ENCODE measurements at places on chromosomes 5 and 9. TPM values are rescaled to one million over a fixed set of nuclear protein-coding genes. Genes with fewer than 3 reads are reported as not detected.

The PTGS1 gene
- polyA plus RNA-seq, result 5.4 TPM

The NR5A1 gene
- polyA plus RNA-seq, result not detected

- no peak for DNase-seq
These were observed 48.1 kb upstream of the LHFPL2 start for GRCh38 chr5:78696637-78697036.

DNA sequence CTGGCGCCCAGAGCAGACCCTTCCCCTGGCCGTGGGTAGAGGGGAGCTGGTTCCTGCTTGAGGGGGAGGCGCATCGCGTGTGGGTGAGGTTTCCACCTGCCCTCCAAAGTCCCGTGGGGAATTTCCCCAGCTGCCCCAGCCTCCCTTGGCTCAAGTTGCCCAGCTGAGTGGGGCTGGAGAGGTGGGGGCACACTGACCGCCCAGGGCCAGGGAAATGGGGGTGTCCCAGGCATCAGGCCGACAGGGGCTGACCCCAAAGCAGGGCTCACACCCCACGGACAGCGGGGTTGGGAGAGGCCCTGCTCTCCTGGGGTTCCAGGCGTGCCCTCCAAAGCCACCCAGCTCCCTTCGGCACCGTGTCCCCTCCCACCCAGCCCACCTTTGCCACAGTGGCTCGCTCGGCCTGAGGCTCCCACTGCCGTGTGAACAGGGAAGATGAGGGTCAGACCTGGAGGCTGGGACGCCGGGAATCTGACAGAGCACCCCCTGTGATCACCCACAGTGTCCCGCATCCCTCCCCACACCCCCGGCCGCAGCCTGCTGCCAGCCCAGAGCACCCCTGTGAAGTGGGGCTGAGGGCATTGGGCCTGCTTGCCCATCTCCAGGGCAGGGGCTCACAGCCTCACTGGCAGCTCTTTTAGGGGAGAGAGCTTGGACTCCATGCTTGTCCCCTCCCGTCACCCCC lies 933 bp upstream of the EGFL7 start:
- no peak for DNase-seq

DNA sequence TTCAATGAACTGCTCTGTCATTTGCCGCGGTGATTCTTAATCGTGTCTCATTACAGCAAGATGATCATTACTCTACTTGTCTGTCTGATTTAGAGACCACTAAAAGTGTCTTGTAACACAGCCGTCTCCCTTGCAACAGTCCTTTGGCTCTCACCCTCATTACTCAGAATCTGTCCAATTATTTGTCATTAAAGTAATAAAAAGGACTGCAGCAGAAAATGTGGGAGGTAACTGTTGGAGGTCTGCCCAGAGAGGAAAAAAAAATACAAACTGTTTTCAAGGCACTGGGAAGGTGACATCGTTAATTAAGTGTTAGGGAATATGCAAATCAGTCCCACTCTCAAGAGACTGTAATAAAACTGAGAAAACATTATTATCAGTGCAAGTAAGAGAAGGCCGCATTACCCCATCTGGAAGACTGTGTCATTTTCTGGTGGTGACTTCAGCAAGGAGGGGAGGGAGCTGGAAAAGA lies 281.0 kb downstream of the RASEF start:
- no peak for DNase-seq

DNA sequence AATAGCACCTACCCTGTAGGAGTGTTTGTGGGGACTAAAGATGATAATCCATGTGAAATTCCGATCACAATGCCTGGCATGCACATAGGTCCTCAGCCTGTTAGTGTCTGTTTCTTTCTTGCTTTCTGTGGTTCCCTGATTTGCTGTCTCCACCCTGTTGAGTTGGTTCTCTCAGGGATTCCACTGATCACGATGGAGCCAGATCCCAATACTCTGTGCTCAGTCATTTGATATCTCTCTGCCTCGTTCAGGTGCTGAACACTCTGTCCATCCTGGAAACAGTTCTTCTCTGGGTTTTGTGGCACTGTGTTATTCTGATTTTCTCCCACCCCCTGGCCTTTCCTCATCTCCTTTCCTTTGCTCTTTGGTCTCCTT lies 60.8 kb downstream of the ARHGAP26 start:
- DNase-seq, result no peak
